ENCODE measurements at places on chromosomes 6 and 20. TPM values are rescaled to one million over a fixed set of nuclear protein-coding genes. Genes with fewer than 3 reads are reported as not detected.

Gene C6orf163
- total RNA-seq = 0.72 TPM

Gene NR2E1
- total RNA-seq = 0.05 TPM

Gene PAX1
- total RNA-seq = not detected

Gene CTCFL
- total RNA-seq = not detected

Gene TRAPPC3L
- not detected for total RNA-seq

Gene OLIG3
- total RNA-seq = not detected

Gene MAP3K5
- total RNA-seq = 0.91 TPM

Gene BMP6
- total RNA-seq = 0.07 TPM

Gene TTK
- 63.1 TPM for total RNA-seq

Gene CAPN11
- total RNA-seq = not detected

Gene NPBWR2
- not detected for total RNA-seq

Gene ABHD16B
- not detected for total RNA-seq

Gene SLC22A7
- total RNA-seq = not detected

Gene ETV7
- 0.24 TPM for total RNA-seq

Measured in A172 (cell line).